Germinal center (tissue), 1 donor: ENCODE measurements at places on chromosomes 2 and 18.

- DNase-seq: no peak
These were observed 21.6 kb upstream of the AGFG1 start for GRCh38 chr2:227450311-227450841.

DNA sequence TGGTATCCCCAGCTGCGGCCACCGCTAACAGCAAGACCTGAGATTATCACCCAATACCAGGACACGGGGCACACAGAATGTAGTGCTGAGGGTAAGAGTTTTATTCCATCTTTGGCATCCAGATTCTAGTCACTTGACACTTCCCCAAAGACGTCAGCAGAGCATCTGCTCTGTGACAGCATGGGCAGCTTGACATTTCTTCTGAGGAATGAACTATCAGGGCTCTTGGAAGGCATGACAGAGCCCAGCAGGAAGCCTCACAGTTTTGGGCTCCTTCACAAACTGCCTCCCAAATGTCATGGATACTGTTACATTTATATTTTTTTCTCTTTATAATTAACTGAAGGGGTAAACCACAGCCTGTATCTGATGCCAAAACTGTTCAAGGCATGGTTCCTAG lies 1010.7 kb downstream of the TDRD15 start:
- DNase-seq: no peak

DNA sequence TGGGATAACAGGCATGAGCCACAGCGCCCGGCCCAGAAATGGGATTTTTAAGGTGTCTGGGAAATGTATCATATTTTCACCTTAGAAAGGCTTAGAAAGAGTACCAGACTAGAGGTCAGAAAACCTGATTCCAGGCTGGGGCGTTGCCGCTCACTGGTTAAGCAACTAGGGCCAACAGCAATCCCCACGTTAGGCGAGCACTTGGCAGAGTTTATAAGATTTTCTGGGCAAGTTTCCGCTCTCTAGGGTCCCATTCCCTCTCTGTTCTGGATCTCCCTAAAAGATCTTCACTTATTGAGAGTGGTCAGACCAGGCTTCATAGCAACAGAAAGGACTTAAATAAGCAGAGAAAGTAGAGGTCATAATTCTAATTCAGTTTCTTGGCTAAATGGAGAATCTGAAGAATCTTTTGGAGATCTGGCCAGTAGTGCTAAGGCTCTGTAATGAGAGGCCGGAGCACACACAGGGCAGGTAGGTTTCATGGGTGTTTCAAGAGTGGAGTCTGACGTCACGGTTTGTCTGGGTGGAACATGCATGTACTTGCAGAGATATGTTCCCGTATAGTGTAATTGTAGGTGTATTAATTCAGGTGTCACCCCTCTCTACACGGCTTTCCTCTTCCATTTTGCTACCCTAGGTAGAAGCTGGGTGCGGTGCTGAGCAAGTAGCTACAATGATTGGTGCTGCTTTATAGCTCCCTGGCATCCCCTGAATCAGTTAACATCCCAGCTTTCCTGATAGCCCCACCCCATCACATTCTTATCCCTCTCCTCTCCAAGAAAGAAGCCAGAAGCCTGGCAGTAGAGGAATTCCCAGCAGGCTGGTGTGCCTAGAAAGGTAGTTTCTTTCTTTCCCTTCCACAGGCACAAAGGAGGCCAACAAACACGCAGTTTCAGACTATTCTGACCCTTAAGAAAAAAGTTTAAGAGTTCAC lies 4.4 kb upstream of the SMAD7 start:
- no peak for DNase-seq

GRCh38 chr18:79257480-79257879 lies 138.2 kb upstream of the NFATC1 start:
- no peak for DNase-seq

GRCh38 chr2:171432969-171433762 lies 624 bp downstream of the METTL8 start:
- DNase-seq: peak; percentile 27

GRCh38 chr18:55376387-55376786 lies 211.6 kb downstream of the TCF4 start:
- DNase-seq: peak; percentile 3

DNA sequence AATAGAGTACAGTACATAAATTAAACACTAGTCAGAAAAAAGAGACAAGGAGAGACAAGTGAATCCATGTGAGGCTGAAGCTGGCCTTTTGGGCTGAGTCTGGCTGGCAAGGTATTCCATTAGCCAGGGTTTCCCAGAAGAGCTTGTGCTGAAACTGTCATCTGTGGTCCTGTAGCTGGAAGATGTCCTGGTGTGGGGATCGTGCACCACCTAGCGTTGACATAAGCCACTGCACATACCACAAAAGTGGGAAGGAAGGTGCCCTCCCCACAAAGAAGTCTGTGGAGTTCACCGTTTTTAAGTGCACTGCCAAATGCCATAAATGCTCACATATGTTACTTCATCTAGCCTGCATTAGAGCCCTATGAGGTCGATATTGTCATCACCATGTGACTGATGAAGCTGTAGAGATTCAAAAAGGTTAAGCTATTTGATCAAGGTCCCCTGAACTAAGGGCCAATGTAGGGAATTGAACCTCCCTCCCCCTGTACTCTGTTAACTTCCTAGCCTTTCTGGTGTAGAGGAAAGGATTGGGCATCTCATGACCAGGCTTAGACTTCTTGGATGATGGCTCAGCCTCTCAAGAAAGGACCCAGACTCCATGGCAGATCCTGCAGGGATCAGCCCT lies 31.9 kb upstream of the GALNT14 start:
- peak; percentile 80 for DNase-seq
